Activated CD4-positive, alpha-beta T cell treated with anti-CD3 and anti-CD28 coated beads for 4 hours (primary cell): ENCODE measurements at places on chromosomes 11 and 22.

- no peak for DNase-seq
Measured at GRCh38 chr11:119721129-119722120, 7.6 kb downstream of the NECTIN1 start.

DNA sequence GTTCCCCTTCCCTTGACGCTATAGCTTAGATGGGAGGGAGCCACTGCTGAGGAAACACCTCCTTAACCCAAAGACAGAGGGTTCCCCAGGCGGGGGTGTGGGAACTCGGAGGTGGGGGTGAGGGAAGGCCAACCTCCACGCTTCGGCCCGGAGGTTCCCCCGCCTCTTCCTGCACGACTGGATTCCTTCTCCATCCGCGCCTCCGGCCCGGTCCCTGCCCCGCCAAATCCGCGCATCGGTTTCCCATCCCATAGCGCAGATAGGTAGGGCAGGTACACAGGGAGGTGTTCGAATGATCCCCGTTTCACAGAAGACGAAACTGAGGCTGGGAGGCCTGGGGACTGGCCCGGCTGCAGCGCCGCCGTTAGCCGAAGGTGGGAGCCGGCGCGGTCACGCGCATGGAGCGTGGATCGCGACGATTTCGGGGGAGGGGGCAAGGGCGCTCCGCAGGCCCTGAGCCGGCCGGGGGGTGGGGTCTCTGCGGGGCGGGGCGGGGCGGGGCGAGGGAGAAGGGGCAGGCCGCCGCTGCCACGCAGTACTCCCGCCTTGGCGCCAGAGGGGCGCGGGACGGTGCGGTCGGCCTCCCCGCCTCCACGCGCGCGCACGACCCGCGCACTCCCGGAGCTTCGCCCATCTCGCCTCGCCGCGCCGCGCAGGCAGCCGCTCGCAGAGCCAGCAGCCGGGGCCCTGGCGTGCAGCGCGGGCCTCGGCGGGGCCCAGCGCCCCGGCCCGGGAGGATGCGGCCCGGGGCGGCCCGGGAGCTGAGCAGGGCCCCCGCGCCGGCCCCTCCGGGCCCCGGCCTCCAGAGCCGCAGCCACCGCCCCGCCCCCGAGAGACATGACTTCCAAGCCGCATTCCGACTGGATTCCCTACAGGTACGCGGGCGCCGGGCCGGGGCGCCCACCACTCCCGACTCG lies at the start of gene TUB:
TSS of gene TUB (plus strand) at position 538 of the 917 bp plus-strand sequence. CDS start at position 838, 300 bp downstream.
- no peak for DNase-seq

GRCh38 chr11:65130631-65131416 lies 3.5 kb downstream of the SYVN1 start:
- DNase-seq, result no peak

DNA sequence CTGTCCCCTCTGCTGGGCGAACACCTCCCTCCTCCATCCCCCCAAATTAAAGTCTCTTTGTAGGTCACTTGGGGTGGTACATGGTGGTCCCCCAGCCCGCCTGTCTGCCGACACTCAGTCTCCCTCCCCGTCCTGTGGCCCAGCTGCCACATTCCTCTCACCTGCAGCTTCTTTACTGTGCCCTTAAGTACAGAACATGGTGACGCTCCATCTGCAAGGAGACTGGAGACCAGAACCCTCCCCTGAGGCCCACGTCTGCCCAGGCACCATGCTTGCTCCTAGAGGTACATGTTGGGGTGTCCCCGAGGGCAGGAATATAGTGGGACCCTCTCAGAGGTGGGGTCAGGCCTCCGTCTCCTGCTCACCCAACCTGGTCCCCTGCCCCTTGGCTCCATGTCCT lies 5.6 kb upstream of the EHD1 start:
- no peak for DNase-seq

DNA sequence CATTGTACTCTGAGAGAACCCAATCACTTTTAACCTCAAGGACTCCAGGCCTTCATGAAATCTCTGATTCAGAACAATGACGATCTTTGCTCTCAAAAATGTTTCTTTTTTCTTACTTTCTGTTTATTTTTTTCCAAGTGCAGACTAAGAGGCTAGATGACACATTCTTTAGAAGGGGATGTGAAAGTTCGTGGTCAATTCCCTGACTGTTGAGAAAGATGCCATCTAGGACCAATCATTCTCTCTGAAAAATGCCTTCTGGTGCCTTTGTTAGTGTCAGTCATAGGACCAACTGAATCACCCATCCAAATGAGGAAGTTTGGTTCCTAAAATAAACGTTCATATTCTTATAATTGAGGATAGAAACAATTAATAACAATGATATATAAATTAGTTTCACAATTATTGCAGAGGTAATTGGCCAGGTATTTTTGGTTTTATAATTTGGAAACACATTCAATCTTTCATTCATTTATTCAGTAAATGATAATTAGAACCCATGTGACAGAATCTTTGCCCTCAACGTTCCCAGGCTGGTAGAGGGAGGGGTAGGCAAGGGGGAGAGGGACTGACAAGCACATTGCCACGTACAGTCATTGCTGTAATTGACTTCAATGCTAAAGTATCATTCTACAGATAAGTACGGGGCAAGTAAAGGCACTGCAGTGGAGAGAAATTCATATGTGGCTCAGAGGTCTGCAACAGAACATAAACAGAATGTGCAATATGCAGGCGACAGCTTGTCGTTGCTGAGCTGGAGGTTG lies 333.4 kb upstream of the MPPED2 start:
- DNase-seq, result no peak

DNA sequence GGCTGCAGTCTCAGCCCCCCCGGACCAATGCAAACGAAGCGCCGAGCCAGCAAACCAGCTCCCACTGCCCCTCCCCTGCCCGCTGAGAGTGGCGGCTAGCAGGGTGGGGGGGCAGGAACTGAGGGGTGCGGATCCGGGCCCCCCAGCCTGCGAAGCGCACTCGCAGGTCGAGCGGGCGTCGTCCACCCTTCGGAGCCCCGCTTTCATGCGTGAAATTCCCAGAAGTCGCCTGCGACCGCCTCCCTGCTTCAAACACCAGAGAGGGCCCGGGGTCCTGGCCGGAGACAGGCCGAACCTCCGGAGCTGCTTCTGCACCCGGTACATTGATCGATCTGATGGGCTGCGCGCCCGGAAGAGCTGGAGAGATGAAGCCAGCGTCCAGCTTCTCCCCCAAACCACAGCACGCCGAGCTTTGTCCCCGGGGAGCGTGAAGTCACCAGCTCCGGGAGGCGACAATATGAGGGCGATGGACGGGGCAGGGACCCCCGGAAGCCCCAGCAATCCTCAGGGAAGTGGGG lies 646 bp upstream of the PATZ1 start:
- peak; percentile 29 for DNase-seq

DNA sequence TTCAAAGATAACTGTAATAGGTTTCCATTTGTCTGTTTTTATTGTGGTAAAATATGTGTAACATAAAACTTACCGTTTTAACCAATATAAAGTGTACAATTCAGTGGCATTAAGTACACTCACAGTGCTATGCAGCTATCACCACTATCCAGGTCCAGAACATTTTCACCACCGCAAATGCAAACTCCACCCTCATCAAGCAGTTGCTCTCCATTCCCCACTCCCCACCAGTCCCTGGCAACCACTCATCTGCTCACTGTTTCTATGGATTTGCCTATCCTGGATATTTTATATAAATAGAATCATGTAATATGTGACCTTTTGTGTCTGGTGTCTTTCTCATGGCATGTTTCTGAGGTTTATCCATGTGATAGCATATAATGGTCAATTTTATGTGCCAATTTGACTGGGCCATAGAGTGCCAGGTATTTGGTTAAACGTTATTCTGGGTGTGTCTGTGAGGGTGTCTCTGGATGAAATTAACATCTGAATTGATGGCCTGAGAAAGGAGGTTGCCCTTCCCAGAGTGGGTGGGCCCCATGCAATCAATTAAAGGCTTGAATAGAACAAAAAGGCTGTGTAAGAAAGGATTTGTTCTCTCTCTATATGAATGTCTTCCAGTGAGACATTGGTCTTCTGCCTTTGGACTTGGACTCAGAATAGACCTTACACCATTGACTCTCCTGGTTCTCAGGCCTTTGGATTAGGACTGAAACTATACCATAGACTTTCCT lies 17.2 kb upstream of the SMCO4 start:
- DNase-seq, result no peak

DNA sequence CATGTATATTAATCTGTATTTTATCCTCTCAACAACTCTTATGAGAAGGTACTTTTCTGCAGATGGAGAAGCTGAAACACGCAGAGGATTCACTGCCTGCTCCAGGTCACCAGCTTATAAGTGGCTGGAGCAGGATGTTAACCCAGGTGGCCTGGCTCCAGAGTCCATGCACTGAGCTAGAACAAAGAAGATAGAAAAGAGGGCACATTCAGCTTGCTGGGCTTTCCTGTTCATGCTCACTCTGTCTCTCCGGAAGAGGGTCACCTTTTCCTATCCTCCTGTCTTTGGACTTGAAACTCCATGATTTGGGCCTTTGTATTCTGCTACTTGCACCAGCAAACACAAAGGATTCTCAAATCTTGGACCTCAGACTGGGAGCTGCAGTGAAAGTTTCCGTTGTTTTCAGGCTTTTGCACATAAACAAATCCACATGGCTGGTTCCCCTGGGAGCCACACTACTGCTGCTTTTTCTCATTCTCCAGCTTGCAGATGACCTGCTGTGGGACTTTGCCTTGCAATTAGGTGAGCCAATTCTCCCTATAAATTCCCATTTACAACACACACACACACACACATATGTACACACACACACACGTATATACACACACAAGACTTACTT lies 117.3 kb upstream of the GRK3 start:
- no peak for DNase-seq

GRCh38 chr11:8760896-8761295 lies 78.3 kb downstream of the RPL27A start:
- DNase-seq, result no peak

DNA sequence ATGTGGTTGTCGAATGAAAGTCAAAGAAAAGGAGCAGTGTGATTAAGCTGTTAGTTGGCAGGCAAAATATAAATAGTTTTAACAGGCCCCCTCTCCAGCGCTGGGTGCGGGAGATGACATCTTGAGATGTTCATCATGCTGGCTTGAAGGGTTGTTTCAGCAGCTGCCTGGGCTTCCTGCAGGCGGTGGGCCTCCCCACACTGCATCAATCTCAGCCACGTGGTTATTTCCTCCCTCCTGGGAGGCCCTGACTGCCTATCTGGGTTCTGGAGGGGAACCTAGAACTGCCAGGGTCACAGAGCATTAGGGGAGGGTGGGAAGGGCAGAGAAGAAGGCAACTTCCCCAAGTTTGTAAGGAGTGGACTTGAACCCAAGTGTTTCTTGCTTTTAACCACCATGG lies 173.3 kb upstream of the SYT13 start:
- no peak for DNase-seq

GRCh38 chr11:124193221-124194010 lies 10.3 kb downstream of the OR10D3 start:
- DNase-seq, result no peak

DNA sequence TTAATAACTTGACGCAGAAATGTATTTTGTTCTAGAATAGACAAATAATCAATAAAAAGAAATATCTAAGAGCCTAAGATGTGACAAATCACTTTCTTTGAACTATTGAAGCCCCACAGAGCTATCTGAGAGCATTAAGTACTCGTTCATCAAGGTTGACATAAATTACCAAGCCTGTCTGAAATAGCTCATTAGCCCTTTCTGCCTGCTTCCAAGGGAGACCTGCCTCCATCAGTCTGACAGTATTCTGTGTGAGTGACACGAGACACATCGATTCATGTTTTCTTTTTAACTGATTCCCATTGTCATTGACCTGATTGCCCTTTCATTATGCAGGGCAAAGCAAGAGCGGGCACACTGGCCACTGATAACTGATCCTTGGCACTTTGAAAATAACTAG lies 347.5 kb downstream of the KCNA4 start:
- no peak for DNase-seq

DNA sequence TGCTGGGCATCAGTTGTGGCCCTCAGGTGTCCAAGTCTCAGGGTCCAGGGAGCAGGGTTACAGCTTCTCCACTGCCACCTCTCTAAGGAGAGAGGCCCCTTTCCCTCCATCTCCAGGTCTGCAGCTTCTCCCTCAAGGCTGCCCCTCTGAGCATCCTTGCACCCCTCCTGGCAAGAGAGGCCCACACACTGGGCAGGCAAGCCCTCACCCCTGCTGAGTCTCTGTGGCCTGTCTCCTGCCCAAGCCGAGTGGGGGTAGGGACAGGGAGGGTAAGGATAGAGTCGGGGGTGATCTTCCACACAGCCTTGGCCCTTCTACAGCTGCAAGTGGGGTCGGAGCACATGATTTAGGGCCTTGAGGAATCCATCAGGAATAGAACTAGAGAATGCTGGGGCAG lies 76.6 kb downstream of the ST3GAL4 start:
- DNase-seq, result no peak

- no peak for DNase-seq
Measured at GRCh38 chr11:35063488-35063931, 75.5 kb upstream of the CD44 start.

GRCh38 chr11:88484873-88485621 lies 147.5 kb upstream of the CTSC start:
- DNase-seq, result peak; percentile 32

DNA sequence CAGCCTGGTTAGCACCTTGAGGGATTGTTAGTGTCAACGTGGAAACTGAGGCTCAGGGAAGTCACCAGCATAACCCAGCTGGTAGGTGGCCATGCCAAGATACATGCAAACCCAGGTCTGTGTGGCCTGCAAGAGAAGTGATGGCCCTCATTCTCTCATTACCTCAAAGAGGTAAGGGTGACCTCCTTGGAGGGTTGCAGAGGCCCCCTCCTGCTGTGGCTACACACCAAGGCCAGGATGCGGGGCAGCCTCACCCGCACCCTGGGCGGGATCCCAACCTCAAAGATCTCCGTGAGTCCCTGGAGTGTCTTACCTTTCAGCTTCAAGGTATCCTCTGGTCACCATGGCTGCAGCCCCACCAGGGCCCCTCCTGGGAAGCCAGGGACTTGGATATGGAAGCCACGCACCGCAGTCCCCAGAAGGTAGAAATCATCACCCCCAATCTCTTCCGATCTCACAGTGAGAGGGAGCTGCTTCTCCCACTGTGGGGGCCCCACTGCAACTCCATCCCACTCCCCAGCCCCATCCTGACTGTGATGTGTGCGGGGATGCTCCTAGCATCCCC lies 95.4 kb downstream of the MORC2 start:
- DNase-seq, result no peak
